ENCODE measurements at places on chromosomes 2 and 18.

GRCh38 chr2:136358576-136358975, 240.6 kb upstream of the CXCR4 start:
- DNase-seq: no peak

DNA sequence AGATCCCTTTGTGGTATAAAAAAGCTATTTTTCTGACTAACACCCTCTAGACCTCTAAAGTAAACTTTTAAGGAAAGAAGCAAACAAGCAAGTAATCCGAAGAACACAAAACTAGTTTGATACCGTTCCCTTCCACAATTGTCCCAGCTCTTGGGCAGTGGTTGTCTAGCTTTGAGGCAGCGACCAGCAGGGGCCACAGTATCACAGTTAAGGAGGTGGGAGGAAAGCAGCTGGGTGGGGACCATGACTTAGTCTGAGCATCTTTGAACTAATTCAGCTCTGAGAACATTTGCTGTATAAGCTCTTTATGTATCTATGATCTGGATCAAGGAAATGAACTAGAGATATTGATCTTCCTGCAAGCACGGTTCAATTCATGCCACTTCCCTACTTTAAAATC, 51.0 kb downstream of the SF3B1 start:
- DNase-seq: no peak

DNA sequence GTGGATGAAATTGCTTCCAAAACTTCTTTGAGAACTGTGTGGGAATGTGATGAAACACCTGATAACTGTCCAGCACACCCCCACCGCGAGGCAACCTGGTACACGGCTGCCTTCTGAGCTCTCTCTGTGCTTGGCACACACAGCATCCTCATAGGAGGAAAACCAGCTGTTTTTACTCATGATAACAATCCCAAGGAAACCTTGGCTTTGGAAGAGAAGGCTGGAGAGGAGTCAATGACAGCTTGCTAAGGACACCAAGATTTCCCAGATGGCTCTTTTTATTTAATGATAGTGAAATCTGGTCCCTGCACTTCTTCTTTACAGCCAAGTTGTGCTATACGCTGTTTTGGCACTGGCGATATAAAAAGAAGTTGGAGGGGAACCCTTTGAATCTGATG, 232.5 kb upstream of the FN1 start:
- no peak for DNase-seq

DNA sequence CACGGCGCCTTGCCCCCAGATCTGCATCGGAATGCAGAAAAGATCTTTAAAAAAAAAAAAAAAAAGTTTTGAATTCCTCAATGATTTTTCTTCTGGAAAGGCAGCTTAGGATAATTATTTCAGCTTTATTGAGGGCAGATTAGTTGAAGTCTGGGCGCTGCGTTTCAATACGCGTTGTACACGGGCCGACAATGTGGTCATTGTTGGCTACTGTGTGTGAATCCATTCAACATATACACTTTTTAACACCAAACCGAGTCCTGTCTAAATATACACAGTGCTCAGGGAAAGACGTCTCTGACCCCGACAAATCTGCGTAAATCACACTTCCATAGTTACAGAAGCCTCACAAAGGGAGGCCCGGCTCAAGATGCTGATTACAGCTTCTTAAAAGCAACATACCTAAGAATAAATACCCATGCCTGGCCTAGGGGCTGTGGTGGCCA, 1.4 kb upstream of the SIX3 start:
- no peak for DNase-seq

DNA sequence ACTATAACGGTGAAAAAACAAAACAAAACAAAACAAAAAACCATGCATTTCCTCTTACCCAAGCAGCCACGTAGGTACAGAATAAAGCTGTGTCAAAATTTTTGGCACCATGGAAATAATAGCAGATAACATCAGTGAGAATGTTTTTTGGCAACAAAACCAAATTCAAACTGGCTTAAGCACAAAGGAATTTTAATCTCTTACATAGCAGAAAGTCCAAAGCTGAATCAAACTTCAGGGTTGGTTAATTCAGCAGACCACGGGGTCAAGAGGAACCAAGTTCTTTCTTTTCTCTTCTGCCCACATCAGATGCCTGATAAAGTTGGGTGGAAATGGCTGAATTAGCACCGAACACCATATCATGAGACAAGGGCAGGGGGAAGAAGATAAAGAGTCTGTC, 129.5 kb downstream of the PAX3 start:
- peak; percentile 2 for DNase-seq

DNA sequence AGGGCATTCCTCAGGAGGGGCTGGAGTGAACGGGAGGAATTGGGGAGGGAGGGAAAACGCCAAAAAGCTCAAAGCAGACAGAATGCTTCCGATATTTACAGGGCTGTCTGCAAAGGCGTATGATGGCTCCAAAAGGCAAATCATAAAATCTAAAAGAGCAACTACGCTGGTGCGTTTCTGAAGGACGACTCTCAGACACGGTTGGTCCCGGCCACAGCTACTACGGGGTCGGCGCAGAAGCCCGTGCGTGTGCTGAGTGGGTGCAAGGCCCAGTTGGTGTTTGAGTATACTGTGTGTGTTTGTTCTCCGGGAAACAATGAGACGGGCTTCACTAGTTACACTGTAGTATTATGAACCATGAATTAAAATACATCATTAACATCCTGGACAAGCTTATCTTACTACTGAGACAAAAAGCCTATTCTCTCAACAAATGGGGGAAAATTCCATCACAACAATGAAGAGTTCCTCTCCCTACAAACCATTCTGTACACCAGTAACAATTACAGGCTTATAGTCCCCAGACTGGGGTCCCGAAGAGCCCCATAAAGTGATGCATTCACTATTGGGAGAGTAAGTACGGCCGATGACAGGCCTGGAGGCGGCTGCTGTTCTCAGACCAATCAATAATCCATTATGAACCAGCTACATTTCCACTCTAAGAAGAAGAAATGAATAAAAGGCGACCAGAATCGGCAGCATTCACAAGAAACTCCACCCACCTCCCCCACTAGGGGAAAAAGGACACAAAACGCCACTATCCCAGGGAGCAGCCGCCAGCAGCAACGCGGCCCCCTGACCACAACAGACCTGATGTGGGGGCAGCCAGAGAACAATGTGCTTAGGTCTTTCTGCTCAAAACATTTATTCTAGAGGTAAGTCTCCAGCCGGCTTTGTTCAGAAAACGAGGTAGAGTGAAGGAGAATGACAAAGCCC, 43.4 kb downstream of the ZNF516 start:
- DNase-seq: no peak

- no peak for DNase-seq
Measured at GRCh38 chr2:42578621-42579020, 10.2 kb downstream of the MTA3 start.

DNA sequence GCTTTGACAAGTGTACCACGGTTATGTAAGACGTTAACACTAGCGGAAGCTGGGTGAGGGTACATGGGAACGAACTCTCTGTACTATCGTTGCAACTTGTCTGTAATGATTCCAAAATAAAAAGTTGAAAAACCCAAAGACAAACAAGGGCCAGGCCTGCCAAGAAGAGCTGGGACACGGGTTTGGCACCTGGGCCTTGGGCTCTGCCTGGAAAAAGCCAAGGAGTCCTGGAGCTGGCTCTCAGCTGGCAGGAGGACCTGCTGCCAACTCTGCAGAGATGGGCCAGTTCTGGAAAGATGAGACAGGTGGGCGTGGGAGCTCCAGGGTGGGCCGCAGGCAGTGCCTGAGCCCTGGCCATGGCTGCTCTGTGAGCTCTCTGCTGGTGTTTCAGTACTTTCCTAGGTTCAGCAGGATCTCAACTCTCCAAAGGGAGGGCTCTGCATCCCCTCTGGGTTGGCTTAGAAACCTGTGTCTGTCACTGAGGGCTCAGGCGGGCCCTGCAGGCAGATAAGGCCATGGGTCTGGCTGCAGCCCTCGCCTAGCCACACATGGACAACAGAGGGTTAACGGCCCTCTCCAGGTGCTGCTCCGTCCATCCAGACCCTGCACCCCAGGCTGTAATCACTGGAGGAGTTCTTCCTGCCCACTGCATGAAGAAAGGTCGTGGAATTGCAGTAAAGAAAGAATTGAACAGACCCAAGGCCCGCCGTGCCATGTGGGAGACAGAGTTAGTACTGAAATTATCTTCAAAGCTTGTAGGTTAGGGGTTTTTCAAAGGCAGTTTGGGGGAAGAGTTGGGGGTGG, 89.9 kb downstream of the RHOB start:
- no peak for DNase-seq

- peak; percentile 31 for DNase-seq
Measured at GRCh38 chr18:74299746-74300145, 8.0 kb upstream of the CYB5A start.

- peak; percentile 11 for DNase-seq
Measured at GRCh38 chr2:206031162-206031784, 54.7 kb downstream of the INO80D start.

GRCh38 chr2:176733698-176734430, 464.6 kb downstream of the MTX2 start:
- no peak for DNase-seq

DNA sequence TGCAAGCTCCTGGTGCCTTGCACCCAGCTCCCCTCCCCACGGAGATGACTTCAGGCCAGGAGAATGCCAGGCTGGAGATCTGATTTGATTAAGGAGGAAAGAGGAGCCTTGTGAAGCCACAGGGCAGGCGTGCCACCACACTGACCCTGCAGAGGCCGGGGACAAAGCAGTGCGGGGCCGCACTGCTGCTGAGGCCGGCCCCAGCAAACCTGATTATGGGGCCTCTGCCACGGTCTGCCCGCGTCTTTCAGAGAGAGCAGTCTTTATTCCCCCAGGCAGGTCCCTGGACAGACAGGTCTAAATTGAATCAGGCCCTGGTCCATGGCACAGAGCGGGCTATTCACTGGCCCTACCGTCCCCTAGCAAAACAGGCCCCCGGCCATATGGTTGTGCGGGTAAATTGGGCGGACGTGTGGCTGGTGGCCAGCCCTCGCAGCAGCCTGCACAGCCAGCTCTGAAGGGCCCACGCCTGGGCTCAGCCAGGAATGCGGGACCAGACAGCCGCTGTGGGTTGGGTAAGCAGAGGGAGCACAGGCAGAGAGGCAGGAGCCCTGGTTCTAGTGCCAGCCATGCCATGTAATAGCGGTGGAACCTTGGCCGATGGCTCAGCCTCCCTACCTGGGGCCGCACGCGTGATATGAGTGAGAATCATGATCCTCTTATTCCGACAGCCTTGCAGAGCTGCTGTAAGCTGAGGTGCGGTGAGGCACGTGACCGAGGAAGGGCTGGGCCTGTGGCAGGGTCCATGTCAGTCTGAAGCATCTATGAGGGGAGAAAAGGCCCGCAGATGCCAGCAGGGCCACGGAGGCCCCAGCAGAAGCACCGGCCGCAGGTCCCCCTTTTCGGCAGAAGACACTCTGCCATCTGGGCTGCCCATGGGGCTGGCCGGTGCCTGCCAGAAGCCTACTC, 97.3 kb upstream of the MYCN start:
- no peak for DNase-seq

DNA sequence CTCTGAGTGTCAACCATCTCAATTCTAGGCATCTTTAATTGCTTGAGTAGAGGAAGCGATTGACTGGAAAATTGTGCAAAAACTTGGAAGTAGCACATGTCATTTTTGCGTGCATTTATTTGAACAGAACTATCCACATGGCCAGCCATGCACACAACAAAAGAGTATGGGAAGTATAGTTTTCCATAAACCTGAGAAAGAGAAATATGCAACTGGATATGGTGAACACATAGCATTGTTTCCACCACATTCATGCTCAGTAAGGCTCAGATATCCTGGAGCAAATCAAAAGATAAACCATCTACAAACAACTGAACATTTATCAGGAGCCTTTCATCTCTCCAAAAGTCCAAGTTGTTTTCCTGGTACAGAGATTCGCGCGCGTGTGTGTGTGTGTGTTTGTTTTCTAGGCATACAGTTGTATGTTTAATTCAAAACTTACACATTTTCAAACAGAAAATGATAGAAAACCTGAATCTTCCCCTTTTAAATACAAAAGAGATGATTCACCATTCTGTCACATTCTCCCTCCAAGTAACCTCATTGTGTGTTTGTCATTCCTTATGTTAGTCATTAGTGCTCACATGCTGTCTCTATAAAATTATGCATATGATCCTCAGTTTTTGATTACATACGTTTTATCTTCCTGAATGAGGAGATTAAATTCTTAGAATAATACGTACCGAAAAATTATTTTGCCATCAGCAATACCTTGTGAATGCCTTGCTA, 780.4 kb upstream of the NRXN1 start:
- peak; percentile 2 for DNase-seq

- DNase-seq: no peak
Measured at GRCh38 chr2:143700865-143701264, 571.6 kb downstream of the ARHGAP15 start.

DNA sequence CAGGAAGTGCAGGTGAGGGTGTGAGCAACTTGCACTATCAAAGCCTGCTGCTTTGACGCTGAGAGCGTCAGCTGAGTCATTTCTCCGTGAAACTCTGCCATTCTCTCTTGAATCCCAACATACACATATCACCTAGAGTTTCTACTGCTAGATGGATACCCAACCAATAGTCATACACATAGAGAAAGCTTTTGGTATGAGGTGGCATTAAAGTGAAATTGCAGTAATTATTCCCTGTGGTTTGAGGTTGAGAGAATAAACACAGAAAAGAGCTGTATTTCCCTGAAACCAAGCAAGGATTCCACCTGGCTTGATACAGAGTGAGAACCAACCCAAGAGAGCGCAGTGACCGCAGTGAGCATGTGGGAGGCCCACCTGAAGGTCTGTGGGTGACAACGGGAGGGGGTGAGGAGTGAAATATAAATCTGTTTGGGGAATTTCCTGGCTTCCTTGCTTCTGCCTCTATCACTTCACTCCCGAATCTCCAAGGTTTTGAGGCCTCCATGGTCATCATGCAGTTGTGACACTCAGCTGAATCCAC, 28.8 kb upstream of the TMEM18 start:
- DNase-seq: no peak

DNA sequence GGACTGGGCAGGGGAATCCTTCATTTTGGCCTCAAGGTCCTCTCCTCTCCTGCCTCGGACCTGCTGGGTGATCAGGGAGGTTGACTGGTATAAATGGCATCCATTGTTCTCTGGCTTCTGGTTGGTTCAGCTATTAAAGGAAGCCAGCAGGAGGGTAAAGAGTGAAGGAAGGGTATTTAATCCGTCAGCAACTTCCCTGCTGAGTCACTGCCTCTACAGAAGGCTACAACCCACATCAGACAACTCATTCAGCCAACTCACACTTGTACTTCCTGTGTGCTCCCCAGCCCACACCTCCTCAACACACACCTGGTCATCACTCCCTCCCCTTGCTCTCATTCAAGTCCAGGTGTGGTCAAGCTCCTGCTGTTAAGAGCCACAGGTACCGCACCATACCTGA, 68.3 kb upstream of the MRPS9 start:
- peak; percentile 35 for DNase-seq

Data from foreskin keratinocyte (primary cell).